ENCODE measurements at places on chromosomes 16 and 17.
A peak's percentile ranks its signal among the peaks of the same experiment; 100 is the strongest.

DNA sequence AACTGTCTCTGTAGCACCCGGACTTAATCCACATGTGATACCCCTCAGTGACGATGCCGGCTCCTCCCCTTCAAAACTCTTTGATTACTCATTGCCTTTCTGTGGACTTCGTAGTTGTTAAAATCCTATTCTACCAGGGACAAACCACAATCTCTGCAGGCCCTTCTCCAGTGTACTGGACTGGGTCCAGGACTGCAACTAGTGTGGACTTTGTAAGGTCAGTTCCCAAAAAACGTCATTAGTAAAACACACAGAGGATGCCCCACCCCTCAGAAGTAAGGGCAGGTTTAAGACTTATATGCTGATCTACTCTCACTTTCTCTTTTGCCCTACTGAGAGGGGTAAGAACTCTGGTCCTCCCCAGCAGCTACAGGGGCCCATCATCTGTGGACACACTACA lies 10.5 kb upstream of the NUDT7 start:
- DNase-seq, result no peak

DNA sequence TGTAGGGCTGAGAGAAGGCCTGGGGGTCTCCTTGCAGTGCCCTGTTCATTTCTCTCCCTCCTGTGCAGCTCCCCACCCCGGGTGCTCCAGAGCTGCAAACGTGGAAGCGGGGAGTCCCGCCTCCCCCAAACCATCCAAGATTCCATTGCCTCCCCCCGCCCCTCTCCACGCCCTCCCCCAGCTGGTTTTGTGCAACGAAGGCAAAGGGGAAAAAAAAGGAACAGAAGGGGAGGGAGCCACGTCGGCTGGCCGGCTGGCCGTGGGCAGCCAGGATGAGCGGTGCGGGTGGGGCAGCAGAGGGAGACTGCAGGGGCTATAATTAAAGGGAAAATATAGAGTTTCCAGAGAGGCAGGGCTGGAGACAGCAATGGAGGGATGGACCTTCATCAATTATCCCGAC lies 1.7 kb upstream of the COL1A1 start:
- peak; percentile 4 for DNase-seq

- no peak for DNase-seq
These were observed 508.0 kb downstream of the WWOX start for GRCh38 chr16:78607465-78607864.

- no peak for DNase-seq
These were observed 17.2 kb upstream of the MYOCD start for GRCh38 chr17:12648498-12648897.

DNA sequence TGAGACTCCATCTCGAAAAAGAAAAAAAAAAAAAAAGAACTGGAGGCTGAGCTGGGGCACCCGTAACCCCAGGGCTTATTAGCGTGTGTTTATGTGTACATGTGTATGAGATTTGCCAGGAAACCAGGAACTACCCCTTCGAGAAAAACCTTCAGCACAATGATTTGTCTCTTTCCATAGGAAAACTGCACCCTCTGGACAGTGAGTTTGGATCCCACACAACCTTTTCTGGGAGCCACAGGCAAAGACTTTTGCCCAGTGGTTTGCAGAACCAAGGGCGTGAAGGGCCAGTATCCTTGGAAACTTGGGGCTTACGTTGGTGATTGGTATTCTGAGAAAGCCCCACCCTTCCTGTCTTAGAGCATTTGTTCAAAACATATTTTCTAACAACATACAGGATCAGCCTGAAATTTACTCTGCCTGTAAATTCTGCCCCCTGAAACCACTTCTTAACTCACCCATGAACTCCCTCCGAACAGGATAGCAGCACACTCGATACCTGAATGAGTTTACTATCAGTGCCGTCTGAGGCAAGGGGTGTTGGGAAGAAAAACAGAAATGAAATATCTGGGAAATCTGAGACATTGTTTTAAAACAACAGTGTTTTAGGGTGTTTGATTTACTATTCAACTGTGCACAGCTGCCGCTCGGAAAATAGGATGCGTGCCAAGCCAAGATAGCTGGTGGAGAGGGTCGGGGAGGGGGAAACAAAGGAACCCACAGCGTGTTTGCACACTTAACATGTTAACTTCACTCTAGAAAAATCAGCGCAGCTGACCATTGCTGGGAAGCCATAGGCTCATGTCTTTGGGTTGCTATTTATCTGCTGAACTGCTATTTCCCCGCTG lies 40.2 kb upstream of the MAF start:
- DNase-seq, result no peak
